A549 treated with dexamethasone at 1 μM for 4 hours (cell line): ENCODE measurements at places on chromosomes 11 and 22. TPM values are rescaled to one million over a fixed set of nuclear protein-coding genes. Genes with fewer than 3 reads are reported as not detected.

Gene MED17
- 20.5 to 25.9 TPM (median 25.4 TPM) in 5 replicates for total RNA-seq

Gene CASP5
- not detected in 5 replicates for total RNA-seq

Gene SHANK3
- 2.5 to 5.6 TPM (median 4.2 TPM) in 5 replicates for total RNA-seq

Gene FAM111B
- 6.7 to 8.7 TPM (median 7.6 TPM) in 5 replicates for total RNA-seq

Gene APOA5
- 0.05 TPM in 1 of 5 replicates, not detected in the others for total RNA-seq

Gene OR4D5
- total RNA-seq = not detected in 5 replicates

Gene OR52K2
- not detected in 5 replicates for total RNA-seq

Gene DGAT2
- 1.2 to 1.9 TPM (median 1.5 TPM) in 5 replicates for total RNA-seq

Gene DEUP1
- not detected in 5 replicates for total RNA-seq

Gene TBRG1
- 14.5 to 17.1 TPM (median 15.7 TPM) in 5 replicates for total RNA-seq

Gene MISFA
- 1.3 to 4.2 TPM (median 1.9 TPM) in 5 replicates for total RNA-seq

Gene ART5
- total RNA-seq = 0.19 to 0.49 TPM (median 0.29 TPM) in 5 replicates

Gene DAGLA
- total RNA-seq = 4.6 to 8.6 TPM (median 7.7 TPM) in 5 replicates

Gene TSSK2
- total RNA-seq = not detected in 5 replicates

Gene ADAMTS15
- 4.7 to 8.3 TPM (median 6.8 TPM) in 5 replicates for total RNA-seq

Gene P4HA3
- 38.4 to 63.0 TPM (median 47.6 TPM) in 5 replicates for total RNA-seq

Gene MN1
- 2.9 to 4.4 TPM (median 3.8 TPM) in 5 replicates for total RNA-seq

Gene P2RY2
- total RNA-seq = 7.7 to 14.2 TPM (median 11.5 TPM) in 5 replicates

Gene TRIM44
- 14.3 to 29.3 TPM (median 26.5 TPM) in 5 replicates for total RNA-seq

Gene TMEM126A
- 44.9 to 60.0 TPM (median 48.8 TPM) in 5 replicates for total RNA-seq
